ENCODE measurements at places on chromosomes 4 and X. TPM values are rescaled to one million over a fixed set of nuclear protein-coding genes. Genes with fewer than 3 reads are reported as not detected.

DNA sequence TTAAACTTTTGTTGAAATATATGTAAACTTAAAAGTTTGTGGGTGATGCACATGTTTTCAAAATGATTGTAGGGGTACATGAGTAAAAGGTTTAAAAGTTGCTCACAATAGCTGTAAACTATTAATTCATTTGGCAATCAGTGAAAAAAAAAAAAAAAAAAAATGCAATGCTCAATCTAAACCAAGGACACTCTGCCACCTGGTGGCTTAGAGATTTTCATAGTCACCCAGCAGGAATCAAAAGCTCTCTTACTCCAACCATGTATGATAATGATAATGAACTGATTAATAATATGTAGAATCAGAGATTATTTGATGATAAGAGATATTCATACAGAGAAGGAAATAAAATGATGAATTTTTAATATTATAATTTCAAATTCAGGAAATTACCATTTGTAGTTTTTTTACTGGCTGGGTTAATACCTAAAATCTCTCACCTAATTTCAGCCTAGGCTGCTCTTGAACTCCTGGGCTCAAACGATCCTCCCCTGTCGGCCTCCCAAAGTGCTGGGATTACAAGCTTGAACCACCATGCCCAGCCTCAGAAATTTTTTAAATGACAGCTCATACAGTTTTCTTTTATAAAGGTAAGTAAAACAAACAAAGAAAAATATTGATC lies 46.9 kb upstream of the SLC25A4 start:
- DNase-seq: no peak
- H3K36me3 ChIP-seq: no peaks in the 10 kb centered on the region
- H3K27ac ChIP-seq: no peak overlapping the region
- no peaks in the 10 kb centered on the region for H3K27me3 ChIP-seq
- H3K4me3 ChIP-seq: no peak overlapping the region
- no peaks in the 10 kb centered on the region for H3K4me1 ChIP-seq

The PCDH7 gene
- 3.9 TPM for polyA plus RNA-seq

The OTUD6A gene
- polyA plus RNA-seq: not detected

GRCh38 chrX:150005027-150005426 lies 66.7 kb upstream of the EOLA2 start:
- H3K27me3 ChIP-seq: no peaks in the 10 kb centered on the region
- H3K36me3 ChIP-seq: no peaks in the 10 kb centered on the region
- no peaks in the 10 kb centered on the region for H3K4me1 ChIP-seq
- DNase-seq: no peak

- H3K27me3 ChIP-seq: no peaks in the 10 kb centered on the region
- H3K4me3 ChIP-seq: no peak overlapping the region
These were observed 969.5 kb upstream of the NDST4 start for GRCh38 chr4:116082808-116083366.

DNA sequence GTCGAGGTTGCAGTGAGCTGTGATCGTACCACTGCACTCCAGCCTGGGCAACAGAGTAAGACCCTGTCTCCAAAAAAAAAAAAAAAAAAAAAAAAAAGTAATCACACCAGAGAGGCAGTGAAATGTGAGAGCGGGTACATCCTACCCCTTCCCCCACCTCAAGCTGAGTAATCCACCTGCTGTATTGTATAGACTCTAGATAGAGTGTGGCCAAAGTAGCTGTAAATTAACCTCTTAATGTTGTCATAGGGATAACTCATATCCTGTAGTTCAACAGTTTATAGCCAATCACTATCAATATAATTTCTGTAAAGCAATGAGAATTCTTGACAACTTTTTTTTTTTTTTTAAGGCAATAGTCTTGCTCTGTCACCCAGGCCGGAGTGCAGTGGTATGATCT lies 30.8 kb downstream of the TNIP2 start:
- no peaks in the 10 kb centered on the region for H3K4me1 ChIP-seq
- H3K27ac ChIP-seq: no peak overlapping the region
- no peaks in the 10 kb centered on the region for H3K27me3 ChIP-seq
- H3K36me3 ChIP-seq: peaks cover 36% of the 10 kb centered on the region
- no peak for DNase-seq
- H3K4me3 ChIP-seq: no peak overlapping the region

GRCh38 chrX:23435575-23435974 lies 100.9 kb downstream of the PTCHD1 start:
- DNase-seq: no peak
- no peak overlapping the region for H3K4me3 ChIP-seq

DNA sequence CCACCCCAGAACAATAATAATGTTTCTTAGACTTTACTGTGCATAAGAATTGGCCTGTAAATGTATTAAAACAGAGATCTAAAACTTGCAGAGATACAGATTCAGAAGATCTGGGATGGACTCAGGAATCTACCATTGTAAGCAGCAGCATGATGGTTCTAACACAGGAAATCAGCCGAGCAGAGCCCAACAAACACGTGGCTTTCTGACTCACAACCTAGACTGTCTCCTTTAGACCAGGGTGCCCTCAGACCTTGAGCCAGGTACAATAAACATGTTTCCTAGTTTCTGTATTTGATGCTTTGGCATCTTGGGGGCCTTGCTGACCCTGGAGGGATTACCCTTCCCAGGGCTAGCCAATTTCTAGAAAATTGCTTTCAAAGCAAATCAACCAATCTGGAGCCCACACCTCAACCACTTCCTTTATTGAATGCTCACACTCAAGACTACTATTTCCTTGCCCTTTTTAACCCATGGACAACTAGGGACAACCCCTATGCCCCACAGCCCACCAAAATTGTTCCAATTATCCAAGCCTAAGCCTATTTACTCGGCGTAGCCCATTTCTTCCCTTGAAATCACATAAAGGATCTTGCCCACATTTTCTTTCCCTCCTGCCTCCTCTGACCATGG lies 80.5 kb downstream of the TBC1D9 start:
- no peaks in the 10 kb centered on the region for H3K27me3 ChIP-seq
- DNase-seq: no peak
- H3K4me1 ChIP-seq: peaks cover 4% of the 10 kb centered on the region
- no peaks in the 10 kb centered on the region for H3K36me3 ChIP-seq

GRCh38 chr4:130034876-130035275 lies 938.9 kb downstream of the C4orf33 start:
- no peak overlapping the region for H3K4me3 ChIP-seq
- no peaks in the 10 kb centered on the region for H3K36me3 ChIP-seq
- no peak overlapping the region for H3K27ac ChIP-seq
- no peaks in the 10 kb centered on the region for H3K4me1 ChIP-seq

- DNase-seq: peak; percentile 90
- H3K4me1 ChIP-seq: peaks cover 11% of the 10 kb centered on the region
- H3K27me3 ChIP-seq: peaks cover 8% of the 10 kb centered on the region
- no peaks in the 10 kb centered on the region for H3K36me3 ChIP-seq
- H3K27ac ChIP-seq: peak overlapping the region; percentile 84
These were observed 977 bp downstream of the MAGEE1 start for GRCh38 chrX:76428243-76429130.

DNA sequence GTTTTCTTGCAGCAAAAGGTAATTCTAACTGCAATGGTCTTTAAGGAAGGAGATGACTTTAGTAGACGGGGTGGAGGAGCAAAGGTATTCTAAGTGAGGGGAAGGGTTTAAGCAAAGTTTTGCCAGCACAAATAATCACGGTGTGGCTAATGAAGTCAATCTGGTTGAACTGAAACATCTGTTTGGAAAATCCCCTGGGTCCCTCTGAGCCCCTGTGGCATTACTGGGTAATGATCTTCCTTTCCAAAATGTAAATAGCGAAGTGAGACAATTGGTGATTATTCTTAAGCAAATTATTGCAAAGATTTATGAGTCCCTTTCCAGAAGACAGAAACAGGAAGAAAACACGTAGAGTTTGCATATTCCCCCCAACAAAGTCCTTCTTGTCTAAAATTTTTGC lies 47.2 kb downstream of the FGFBP1 start:
- peaks cover 7% of the 10 kb centered on the region for H3K4me1 ChIP-seq
- no peaks in the 10 kb centered on the region for H3K27me3 ChIP-seq
- H3K27ac ChIP-seq: no peak overlapping the region
- H3K4me3 ChIP-seq: no peak overlapping the region

DNA sequence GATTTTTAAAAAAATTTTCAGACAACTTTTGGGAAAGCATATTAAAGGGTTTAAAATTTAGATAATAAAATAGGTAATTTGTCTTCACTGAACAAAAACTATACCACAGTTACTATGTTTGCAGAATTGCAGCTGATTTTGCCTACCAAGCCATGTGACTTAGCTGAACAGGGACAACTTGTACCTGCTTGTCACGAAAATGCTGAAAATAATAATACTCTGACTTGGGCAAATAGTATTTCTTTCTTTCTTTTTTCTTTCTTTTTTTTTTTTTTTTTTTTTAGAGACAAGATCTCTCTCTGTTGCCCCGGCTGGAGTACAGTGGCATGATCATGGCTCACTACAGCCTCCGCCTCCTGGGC lies 225.2 kb upstream of the PPP1R2C start:
- no peak overlapping the region for H3K4me3 ChIP-seq
- H3K4me1 ChIP-seq: no peaks in the 10 kb centered on the region
- no peaks in the 10 kb centered on the region for H3K36me3 ChIP-seq
- H3K27ac ChIP-seq: no peak overlapping the region

GRCh38 chr4:48025005-48025404 lies 8.4 kb downstream of the NIPAL1 start:
- H3K27me3 ChIP-seq: no peaks in the 10 kb centered on the region
- no peak for DNase-seq
- no peaks in the 10 kb centered on the region for H3K4me1 ChIP-seq
- no peaks in the 10 kb centered on the region for H3K36me3 ChIP-seq
- no peak overlapping the region for H3K4me3 ChIP-seq

The SMIM10 gene
- 8.1 TPM for polyA plus RNA-seq

The SPATA4 gene
- polyA plus RNA-seq: not detected

The ARHGAP6 gene
- polyA plus RNA-seq: 2.7 TPM

GRCh38 chrX:7852166-7852565 lies 9.2 kb downstream of the VCX start:
- H3K4me1 ChIP-seq: no peaks in the 10 kb centered on the region
- no peak for DNase-seq
- no peak overlapping the region for H3K27ac ChIP-seq
- no peaks in the 10 kb centered on the region for H3K27me3 ChIP-seq
- H3K4me3 ChIP-seq: no peak overlapping the region

GRCh38 chr4:7470522-7471128 lies 35.9 kb upstream of the PSAPL1 start:
- no peaks in the 10 kb centered on the region for H3K4me1 ChIP-seq
- H3K4me3 ChIP-seq: no peak overlapping the region
- no peak for DNase-seq
- peaks cover 17% of the 10 kb centered on the region for H3K27me3 ChIP-seq
- no peaks in the 10 kb centered on the region for H3K36me3 ChIP-seq
- no peak overlapping the region for H3K27ac ChIP-seq

DNA sequence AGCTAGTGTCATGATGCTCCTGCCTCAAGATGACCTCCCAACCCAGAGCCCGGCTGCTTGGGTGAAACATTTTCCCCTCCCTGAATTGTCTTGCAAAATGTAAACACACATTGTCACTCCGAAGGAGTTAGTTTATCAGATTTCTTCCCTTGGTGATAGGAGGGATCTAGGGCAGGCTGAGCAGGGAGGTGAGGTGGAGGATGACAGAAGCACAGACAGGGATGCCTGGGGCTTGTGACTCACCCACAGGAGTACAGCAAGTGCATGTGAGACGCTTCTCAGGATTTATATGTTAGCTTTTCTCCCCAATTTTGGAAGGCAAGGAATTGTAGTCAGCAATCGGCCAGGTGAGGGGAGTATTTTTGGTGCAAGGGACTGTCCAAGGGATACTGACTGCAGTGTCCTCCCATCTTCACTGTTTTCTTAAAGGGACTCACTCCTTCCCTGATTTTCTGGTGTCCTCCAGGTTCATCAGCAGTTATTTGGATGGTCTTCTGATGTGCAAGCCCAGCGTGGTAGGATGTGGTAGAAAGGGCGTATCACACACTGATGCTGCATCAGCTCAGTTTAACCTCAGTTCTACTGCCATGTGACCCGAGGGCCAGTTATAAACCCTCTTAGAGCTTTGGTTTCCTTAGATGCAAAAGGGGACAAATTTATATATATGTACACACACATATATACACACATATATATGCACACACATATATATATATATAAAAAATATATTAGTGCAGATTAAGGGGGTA lies 46.2 kb upstream of the IGFBP7 start:
- no peak for DNase-seq
- H3K36me3 ChIP-seq: no peaks in the 10 kb centered on the region
- no peaks in the 10 kb centered on the region for H3K4me1 ChIP-seq
- no peak overlapping the region for H3K27ac ChIP-seq
- H3K4me3 ChIP-seq: no peak overlapping the region

GRCh38 chrX:75181721-75182120 lies 25.6 kb upstream of the ABCB7 start:
- H3K4me3 ChIP-seq: no peak overlapping the region
- H3K36me3 ChIP-seq: no peaks in the 10 kb centered on the region
- DNase-seq: no peak
- no peaks in the 10 kb centered on the region for H3K4me1 ChIP-seq
- no peaks in the 10 kb centered on the region for H3K27me3 ChIP-seq
- no peak overlapping the region for H3K27ac ChIP-seq

The ADGRL3 gene
- polyA plus RNA-seq: 0.22 TPM

DNA sequence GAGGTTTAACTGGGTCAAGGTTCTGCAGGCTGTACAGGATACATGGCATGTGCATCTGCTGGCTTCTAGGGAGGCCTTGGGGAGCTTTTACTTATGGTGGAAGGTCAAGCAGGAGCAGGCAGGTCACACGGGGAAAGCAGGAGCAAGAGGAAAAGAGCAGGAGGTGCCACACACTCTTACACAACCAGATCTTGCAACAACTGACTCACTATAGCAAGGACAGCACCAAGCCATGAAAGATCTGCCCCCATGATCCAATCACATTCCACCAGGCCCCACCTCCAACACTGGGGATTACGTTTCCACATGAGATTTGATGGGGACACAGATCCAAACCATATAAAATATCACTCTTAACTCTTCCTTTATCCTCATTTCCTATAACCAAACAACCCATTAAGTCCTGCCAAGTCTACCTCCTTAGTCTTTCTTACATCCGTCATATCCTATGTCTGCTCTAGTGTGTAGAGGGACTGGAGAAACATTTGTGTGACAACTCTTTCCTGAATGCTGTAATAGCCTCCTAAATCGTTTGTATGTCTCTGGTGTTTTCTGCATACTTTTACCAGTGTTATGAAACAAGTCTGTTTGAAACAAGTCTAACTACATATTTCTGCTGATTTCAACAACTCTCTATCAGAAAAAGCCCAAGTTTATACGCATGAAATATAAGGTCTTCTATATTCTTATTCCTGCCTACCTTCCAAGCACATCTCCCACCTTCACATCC lies 8.3 kb upstream of the RAP2C start:
- H3K27me3 ChIP-seq: no peaks in the 10 kb centered on the region
- no peak for DNase-seq
- no peak overlapping the region for H3K27ac ChIP-seq
- H3K36me3 ChIP-seq: no peaks in the 10 kb centered on the region

DNA sequence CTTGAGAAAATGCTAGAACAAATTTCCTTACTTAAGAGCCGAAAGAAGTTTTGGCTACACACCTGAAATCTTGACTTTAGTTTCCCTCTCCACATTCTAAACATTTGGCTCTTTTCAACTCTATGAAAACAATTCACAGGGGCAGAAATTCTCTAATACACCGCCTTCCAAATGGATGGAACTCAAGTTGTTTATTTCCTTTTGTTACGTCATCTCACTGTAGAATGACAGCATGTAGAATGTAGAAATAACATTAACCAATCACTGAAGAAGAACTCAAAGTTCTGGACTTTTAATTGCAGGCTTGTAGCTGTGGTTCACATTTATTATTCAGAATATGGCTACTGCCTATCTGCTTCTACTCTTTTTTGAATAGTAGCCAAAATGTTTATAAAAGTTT lies 1.9 kb downstream of the DMP1 start:
- H3K4me1 ChIP-seq: no peaks in the 10 kb centered on the region
- no peaks in the 10 kb centered on the region for H3K27me3 ChIP-seq
- H3K27ac ChIP-seq: no peak overlapping the region
- H3K36me3 ChIP-seq: no peaks in the 10 kb centered on the region
- DNase-seq: no peak
- H3K4me3 ChIP-seq: no peak overlapping the region

Data from spleen (tissue), 13 donors.